ENCODE measurements at places on chromosomes 13 and 19. TPM values are rescaled to one million over a fixed set of nuclear protein-coding genes. Genes with fewer than 3 reads are reported as not detected.

Gene ZNF439
- total RNA-seq = 6.6 TPM

DNA sequence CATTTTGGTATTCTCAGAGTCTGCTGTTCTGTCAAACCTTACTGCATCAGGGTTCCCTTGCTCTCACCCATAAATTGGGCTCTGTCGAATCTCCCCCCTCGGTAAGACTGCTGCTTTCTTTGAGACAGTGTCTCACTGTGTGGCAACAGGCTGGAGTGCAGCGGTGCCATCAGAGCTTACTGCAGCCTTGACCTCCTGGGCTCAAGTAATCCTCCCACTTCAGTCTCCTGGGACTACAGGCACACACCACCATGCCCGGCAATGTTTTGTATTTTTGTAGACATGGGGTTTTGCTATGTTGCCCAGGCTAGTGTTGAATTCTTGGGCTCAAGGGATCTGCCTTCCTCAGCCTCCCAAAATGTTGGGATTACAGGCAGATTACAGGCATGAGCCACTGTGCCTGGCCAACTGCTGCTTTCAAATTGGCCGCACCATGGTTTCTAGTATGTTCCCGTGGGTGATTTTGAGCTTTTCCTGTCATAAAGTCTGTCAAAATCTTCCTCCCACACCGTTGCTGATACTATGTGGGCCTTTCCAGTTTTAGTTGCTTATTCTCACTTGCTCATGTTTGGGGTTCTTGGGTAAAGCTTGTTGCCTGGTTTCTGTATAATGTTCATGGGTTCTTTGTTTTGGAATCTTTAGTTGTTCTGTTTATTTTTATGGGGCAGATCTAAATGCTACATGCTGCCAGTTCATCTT is 10.6 kb downstream of the RFC3 start:
- DNase-seq = no peak

GRCh38 chr13:48526286-48526685 is 6.6 kb downstream of the RCBTB2 start:
- DNase-seq = no peak

DNA sequence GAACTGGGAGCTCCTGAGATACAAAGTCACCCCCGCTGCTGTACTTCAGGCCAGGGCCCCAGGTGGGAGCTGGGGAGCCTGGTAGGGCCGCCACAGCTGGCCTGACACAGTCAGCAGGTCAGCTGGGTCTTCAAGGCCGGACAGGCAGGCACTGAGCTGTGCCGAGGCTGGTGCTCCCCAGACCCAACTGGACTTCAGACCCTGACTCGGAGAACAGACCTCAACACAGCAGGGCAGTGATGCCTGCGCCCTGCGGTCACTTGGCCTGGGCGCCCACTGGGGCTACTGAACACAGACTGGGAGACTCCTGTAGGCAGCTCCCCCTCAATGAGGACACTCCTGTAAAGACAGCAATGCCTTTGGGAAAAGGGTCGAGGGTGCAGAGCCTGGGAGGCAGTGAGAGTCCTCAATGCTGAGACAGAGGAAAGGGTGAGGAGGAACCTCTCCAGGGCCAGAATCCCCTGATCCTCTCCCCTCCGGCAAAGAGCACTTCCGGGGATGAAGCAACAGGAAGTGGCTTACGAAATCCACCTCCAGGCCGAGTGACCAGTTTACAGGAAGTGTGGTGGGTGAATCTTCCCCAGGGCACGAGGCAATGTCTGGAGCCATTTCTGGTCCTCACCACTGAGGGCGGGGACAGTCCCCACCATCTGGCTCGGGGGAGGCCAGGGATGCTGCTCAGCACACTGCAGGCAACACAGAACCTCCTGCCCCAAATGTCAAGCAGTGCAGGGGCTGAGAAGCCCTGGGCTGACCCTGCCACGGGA is 40.8 kb upstream of the ISYNA1 start:
- no peak for DNase-seq

Gene FAAP24
- total RNA-seq = 6.9 TPM
